Natural killer cell (primary cell): ENCODE measurements at places on chromosomes 2 and 18.

DNA sequence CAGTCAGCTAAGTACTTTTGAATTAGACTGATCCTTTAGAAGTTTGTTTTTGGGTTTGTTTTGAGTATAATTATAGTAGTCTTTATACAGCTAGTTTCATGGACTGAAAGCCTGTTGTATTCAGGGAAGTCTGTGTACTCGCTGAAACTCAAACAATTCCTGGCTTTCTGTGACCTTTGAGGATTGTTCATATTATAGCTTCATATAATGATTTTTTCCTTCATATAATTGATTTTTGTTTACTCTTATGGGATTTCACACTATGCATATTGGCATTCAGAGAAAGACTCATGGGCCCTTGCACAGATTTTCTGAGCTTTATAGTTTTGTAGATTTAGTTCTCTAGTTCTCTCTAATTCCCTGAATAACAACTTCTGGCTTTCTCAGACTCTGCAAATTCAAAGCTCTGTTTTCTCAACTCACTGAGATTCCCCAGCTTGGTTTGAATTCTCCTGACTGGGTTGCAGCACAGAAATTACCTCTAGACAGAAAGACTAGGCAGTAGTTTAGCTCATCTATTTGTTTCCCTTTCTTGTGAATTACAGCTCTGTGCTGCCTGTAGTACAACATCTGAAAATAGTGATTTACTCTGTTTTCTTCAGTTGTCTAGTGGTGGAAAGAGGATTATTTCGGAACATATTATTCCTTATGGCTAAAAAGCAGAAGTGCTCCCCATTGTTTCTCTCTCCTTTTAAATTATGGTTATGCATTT, 495.9 kb upstream of the CNTNAP5 start:
- no peak for DNase-seq

- DNase-seq = no peak
These were observed 42.3 kb upstream of the IMP4 start for GRCh38 chr2:130300258-130300969.

DNA sequence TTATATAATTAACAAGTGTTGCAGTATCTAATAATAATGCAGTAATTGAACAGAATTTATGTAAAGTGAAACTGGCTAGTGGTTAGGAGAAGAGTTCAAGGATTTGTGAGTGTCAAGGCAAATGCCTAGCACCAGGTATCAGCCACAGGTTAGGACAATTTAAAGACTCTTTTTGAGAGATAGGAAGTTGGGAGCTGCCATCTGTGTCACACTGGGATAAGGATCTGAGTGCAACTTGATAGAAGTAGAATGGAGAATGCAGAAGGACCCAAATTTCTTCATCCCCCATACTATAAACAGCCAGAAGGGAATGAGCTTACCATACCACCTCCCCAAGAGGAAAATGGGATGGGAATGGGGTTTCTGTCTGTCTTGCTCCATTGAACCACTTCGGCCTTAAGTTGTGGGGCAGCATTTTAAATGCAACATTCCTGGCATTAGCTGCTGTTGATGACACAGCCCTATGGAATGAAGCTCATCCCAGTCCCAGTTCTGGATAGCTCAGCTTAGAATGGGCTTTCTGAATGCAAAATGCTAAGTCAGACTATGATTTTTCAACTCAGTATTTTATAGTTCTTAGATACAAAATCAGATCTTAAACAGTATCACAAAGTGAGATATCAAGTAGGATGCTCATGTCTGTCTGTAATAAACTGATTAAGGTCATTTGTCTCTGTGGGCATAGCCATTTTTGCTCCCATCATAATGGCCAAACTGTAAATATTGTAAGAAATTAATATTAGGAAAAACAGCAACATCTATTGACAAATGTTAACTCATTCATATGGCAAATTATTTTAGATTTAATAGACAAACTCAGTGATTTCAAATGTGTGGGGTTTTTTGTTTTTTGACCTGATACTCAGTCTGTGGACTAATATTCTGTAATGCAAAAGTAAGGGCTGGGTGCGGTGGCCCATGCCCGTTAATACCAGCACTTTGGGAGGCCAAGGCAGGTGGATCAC, 44.0 kb downstream of the GPR155 start:
- DNase-seq = no peak

DNA sequence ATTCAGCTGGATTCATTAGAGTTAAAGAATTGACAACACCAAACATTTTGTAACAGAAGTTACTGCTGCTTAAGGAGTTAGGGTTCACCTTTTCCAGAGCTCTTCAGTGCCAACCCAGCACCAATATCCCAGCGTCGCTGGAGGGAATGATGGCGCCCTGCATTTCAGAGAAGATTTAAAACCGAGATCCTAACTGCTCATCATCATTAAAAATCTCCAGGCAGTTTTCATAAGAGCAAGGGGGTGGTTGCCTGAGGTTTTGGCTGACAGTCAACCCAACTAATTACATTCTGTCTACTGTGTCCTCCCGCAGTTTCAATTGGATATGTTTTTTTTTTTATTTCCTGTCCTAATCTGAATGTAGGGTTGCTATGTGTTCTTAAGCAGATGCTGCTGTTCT, 509.6 kb upstream of the TCF4 start:
- no peak for DNase-seq

- no peak for DNase-seq
These were observed 107.8 kb upstream of the ZNF521 start for GRCh38 chr18:25459814-25460213.

- no peak for DNase-seq
These were observed 112.2 kb upstream of the ANKRD30BL start for GRCh38 chr2:132274000-132274399.

- DNase-seq = no peak
These were observed 54.6 kb upstream of the DSC1 start for GRCh38 chr18:31217038-31217849.

GRCh38 chr2:36277881-36278523, 77.6 kb upstream of the CRIM1 start:
- no peak for DNase-seq

DNA sequence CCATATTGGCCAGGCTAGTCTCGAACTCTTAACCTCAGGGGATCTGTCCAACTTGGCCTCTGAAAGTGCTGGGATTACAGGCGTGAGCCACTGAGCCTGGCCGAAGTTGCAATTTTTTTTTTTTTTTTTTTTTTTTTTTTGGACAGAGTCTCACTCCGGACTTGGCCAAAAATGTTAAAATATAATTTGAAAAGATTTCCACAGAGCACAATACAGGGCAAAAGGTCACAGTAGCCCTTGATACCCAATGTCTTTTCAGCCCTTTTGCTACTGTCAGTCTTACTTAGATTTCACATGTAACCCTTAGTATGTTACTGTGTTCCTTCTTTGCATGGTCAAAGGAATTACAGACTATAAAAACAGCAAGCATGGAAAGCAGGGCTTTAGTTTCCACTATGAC, 42.6 kb upstream of the MAPRE2 start:
- no peak for DNase-seq

DNA sequence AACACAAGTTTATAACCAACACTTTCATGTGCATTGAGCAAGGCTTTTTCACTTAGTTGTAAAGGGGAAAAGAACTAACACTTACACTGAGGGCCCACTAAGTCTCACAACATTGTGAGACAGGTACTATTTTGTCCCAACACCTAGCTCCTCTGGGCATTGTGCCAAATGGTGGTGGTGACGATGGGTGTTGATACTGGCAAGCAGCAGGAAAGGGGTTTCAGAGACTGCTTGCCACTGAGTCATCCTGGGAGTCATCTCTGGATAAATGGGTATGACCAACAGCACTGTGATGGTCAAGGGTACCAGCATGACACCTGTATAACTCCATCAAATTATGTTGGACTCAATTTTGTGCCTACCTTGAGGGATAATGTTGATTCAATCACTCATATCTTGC, 138.8 kb upstream of the ITGA6 start:
- DNase-seq = no peak

DNA sequence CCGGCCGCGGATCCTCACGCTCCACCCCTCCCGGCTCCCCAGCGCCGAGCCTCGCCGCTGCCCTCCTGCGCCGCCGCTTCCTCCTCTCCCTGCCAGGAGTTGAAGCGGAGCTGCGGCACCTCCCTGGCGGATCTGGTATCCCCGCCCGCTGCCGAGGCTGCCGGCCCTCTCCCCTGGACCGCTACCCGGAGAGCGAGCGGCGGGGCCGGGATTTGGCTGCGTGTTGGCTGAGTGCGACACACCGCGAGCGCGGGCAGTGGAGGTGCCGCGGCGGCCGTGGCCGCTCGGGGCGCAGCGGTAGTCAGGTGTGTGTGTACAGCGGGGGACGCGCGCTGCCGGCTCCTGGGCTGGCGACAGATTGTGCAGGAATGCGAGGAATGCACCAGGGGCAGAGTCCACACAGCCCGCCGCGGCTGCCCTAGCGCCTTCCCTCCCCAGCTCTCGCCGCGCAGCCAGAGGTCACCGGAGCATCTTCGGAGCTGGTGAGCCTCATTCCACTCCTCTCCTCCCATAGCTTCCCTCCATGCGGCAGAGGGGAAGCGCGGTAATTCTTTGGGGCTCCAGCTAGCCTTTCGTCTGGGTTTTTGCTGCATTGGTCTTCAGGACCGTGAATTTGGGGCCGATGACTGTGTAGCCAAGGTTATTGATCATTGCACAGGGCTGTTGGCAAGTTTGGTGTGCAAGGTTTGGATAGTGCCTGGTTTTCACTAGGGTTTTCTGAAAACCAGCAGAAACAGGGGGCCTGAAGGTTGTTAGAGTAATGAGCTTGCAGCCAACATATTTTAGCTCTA, 1.3 kb downstream of the PKP4 start:
- peak; percentile 51 for DNase-seq

DNA sequence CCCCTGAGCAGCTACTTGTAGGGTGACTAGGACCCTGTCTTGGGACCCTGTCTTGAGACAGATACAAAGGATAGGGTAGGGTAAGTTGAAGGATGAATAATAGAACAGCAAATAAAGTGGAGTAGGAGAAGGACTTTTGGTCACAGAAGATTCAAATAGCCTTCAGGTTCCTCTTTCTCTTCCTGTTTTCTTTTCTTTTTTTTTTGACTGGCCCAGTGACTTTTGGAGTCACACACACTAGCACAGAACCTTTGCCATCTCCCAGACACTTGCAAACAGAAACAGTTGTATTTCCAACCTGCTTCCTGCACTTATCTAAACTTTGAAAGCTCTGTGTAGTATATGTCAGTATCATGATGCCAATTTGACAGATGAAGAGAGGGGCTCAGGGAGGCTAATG, 108.2 kb downstream of the TDRD15 start:
- no peak for DNase-seq

DNA sequence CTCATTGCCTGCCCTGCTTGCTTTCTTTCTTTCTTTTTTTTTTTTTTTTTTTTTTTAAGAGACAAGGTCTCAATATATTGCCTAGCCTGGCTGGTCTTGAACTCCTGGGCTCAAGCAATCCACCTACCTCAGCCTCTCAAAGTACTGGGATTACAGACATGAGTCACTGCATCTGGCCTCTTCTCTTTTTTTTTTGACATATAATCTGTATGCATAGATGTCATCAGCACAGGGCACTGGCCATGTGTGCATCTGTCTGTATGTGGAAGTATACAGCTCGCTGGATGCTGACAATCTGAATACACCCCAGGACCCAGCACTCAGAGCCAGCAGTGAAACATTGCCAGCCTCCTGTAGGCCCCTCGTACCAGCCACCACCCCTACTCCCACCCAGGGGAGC, 49.5 kb downstream of the TFCP2L1 start:
- no peak for DNase-seq

GRCh38 chr2:29527947-29528346, 393.4 kb downstream of the ALK start:
- no peak for DNase-seq
